ENCODE measurements at places on chromosomes 5 and 9.
A peak's percentile ranks its signal among the peaks of the same experiment; 100 is the strongest.

- no peak for DNase-seq
These were observed 849.2 kb downstream of the TAF11L14 start for GRCh38 chr5:18483451-18483850.

DNA sequence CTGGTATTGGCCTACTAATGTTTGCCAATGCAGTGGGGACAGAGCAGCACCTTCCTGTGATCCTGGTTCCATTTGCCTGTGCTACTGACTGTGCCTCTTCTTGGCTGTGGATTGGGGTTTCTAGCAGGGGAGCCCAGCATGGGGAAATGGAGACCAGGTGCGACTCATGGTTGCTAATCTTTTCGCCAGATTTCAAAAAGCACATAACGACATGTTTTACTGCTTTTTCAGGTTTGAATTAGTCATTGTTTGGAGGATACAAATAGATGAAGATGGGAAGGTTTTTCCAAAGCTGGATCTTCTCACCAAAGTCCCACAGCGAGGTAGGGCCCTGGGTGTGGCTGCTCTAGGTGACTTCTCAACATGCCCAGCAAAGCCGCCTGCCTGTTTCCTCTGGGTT lies 57.6 kb downstream of the IPPK start:
- no peak for DNase-seq

DNA sequence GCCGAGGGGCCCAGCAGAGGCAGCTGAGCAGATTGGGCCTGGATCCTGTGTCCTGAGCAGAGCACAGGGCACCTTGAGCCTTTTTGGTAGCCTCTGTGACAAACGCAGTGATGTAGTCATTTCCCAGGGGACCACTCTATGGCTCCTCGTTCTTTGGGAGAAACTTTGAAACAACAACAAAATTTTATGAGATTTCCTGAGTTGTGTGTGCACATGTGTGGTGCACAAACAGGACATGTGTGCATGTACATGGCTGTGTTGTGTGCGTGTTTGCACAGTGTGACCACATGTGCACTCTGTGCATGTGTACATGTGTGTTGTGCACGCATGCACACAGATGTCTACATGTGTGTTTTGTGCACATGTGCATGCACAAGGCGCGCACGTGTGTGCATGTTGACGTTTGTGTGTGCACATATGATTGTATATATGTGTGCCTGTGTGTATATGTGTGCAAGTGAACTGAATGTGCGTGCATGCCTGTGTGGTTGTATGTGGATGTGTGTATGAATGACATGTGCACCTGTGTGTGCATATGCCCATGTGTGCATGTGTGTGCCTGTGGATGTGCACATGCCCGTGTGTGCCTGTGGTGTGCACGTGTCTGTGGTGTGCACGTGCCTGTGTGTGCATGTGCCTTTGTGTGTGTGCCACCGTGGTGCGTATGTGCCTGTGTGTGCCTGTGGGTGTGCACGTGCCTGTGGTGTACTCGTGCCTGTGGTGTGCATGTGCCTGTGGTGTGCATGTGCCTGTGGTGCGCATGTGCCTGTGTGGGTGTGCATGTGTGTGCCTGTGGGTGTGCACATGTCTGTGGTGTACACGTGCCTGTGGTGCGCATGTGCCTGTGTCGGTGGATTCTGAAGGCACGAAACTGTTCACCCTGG lies 221.6 kb downstream of the CACNA1B start:
- DNase-seq: no peak

DNA sequence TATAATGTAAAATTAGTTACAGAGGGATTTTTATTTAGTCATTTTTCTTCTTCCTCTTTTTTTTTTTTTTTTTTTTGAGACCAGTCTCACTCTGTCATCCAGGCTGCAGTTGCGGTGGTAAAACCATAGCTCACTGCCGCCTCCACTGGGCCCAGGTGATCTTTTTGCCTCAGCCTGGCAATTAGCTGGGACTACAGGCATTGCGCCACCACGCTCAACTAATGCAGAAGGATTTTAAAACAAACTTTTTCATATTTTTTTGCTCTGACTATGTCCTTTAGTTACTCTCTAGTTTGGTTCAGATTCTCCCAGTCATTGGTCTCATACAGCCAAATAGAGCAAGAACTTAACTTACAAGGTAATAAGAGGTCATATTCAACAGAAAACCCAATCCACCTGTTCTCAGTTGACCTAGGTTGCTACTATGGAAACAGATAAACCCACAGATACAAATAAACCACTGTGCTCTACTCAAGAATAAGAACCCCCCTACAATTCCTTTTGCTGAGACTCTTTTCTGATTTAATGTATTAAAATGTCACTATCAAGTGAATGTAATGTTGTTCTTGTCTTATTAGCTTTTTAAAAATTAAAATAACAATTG lies 50.1 kb upstream of the TTC39B start:
- no peak for DNase-seq

DNA sequence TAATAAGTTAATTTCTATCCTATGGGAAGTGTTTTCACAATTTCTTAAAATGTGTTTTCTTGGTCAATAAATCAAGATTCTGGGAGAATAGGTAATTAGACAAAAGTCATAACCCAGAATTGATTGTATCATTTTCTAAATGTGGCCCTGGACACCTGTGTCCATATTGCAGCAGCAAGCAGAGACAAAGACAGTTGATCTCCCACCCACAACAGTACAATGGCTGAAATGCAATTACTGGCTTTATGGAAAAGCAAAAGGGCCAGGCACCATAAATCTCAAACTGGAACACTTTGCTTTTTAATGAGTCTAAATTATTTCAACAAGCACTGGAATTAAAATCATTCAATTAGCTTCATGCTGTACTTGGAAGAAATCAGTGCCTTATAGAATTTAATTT lies 157.2 kb downstream of the ESM1 start:
- DNase-seq: no peak

- peak; percentile 70 for DNase-seq
These were observed 95.8 kb downstream of the ANKRD18B start for GRCh38 chr9:33619666-33620404.

- no peak for DNase-seq
These were observed 1.6 kb upstream of the DOK3 start for GRCh38 chr5:177511181-177511580.

DNA sequence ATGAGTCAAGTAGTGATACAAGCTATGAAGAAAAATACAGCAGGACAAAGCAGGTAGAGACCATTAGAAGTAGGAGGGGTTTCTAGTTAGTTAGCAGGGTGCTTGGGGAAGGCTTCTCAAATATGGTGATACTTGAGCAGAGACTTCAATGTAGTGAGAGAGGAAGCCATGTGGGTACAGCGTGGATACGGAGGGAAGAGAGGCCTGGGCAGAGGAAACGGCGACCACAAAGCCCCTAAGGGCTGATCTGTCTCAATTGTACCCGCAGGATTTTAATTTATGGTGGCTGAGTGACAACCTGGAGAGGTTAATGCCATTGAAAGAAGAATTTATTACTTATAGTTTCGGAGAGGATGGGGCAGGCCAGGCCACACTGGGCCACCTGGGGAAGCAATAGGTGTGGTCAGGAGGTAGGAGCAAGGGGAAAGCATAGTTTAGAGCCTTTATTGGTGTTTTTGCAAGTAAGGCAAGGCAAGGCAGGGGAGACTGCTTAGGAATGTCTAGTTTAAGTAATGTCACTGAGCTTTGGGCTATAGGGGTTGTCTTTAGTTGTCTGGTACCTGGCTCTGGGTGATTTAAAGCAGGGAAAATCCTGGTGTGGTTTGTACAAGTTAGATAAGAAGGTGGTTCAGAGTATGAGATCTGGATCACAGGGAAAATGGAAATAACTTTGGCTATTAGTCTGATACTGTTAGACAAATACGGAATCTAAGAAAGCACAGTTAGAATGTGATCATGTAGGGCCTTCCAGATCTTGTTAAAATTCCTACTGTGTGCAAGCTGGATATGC lies 42.6 kb downstream of the GCNT4 start:
- no peak for DNase-seq

- no peak for DNase-seq
These were observed 159.3 kb downstream of the CEP120 start for GRCh38 chr5:123263859-123264258.

- DNase-seq: no peak
These were observed 37.2 kb downstream of the COL27A1 start for GRCh38 chr9:114192539-114192938.

- no peak for DNase-seq
These were observed 243.5 kb upstream of the FBXL7 start for GRCh38 chr5:15256485-15256884.

GRCh38 chr5:132418881-132419280 lies 49.4 kb downstream of the SLC22A5 start:
- no peak for DNase-seq

DNA sequence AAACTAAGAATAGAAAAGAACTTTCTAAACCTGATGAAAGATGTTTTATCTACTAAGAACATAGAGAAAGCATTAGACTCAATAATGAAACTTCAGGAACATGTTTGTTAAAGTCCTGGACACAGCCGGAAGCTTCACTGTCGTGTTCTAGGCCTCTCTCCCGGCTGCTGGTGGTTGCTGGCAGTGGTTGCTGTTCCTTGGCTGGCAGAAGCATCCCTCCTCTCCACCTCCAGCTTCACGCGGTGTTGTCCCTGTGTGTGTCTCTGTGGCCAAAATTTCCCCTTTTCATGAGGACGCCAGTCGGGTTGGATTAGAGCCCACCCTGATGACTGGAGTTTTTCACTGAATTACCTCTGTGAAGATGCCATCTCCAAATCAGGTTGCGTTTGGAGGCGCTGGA lies 6.5 kb upstream of the MED10 start:
- DNase-seq: no peak

GRCh38 chr9:89871871-89872331 lies 267.1 kb downstream of the GADD45G start:
- no peak for DNase-seq

DNA sequence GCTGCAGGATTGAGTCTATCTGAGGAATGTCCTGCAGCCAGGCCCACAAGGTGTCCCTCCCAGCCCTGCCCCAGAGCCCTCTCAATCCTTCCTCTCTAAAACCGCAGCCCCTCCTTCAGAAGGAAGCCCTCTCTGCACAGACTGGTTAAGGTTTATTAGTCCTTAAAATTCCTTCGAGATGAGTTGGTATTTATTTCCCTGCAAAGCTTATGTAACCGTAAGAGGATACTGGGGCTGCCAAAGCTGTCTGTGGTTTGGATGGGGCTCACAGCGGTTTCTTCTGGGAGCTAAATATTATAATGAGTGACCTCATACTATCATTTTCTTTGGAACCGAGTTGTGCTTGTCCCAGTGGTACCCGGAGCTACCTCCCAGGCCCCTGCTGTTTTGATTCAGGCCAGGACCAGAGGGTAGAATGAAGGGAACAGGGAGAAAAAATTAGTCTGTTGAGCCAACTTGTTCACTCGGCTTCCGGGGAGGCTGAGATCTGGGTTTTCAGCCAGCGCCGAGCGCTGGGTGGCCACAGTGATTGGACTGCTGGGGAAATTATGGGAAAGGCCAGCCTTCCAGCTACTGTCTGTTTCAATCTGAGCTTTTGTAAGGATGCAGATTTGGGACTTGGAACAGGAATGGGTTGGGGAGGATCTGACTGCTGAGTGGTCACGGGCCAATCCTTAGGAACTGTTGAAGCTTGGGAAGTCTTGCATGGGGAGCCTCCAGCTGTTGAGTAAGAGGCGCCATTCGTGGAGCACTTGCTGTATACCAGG lies 107.5 kb downstream of the NDFIP1 start:
- DNase-seq: no peak

DNA sequence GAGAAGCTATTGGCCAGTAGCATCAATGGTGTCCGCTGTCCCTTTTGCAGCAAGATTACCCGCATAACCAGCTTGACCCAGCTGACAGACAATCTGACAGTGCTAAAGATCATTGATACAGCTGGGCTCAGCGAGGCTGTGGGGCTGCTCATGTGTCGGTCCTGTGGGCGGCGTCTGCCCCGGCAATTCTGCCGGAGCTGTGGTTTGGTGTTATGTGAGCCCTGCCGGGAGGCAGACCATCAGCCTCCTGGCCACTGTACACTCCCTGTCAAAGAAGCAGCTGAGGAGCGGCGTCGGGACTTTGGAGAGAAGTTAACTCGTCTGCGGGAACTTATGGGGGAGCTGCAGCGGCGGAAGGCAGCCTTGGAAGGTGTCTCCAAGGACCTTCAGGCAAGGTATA lies 10.8 kb downstream of the TRIM32 start:
- DNase-seq: no peak

DNA sequence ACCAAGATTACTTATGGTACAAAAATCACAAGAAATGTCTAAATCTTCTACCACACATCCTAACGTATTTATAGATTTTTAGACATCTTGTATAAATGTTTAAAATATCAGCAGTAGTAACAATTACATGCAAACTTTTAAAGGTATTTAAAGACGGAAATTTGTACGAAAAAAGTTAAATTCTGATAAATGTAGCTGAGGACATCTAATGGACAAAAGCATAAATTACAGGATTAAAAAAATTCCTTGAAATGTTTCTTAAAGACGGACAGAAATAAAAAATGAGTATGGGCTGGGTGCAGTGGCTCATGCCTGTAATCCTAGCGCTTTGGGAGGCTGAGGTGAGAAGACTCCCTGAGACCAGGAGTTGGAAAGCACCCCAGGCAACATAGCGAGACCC lies 15.8 kb downstream of the ERCC8 start:
- DNase-seq: no peak

GRCh38 chr9:136840877-136841645 lies 1.2 kb upstream of the AJM1 start:
- DNase-seq: peak; percentile 30

- no peak for DNase-seq
These were observed 1024.3 kb downstream of the NR2F1-AS1 start for GRCh38 chr5:92556747-92557146.

DNA sequence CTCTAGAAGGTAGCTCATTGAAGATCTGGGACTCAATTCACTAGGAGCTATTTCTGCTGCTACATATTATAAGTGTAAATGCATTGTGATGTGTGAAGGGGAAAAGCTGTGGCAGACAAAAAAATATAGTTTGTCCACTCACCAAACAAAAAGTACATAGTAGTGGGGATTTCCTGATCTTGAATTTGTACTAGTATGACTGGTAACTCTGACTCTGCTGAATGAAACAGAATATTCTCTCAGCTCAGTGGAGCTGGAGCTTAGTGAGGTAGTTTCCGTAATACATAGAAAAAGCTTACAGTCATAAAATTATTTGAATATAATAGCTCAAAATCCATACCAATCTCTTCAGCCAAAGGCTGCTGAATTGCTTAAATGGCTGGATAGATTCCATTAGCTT lies 455.6 kb upstream of the CD180 start:
- no peak for DNase-seq

- no peak for DNase-seq
These were observed 1.3 kb upstream of the KLHL9 start for GRCh38 chr9:21336457-21336856.

DNA sequence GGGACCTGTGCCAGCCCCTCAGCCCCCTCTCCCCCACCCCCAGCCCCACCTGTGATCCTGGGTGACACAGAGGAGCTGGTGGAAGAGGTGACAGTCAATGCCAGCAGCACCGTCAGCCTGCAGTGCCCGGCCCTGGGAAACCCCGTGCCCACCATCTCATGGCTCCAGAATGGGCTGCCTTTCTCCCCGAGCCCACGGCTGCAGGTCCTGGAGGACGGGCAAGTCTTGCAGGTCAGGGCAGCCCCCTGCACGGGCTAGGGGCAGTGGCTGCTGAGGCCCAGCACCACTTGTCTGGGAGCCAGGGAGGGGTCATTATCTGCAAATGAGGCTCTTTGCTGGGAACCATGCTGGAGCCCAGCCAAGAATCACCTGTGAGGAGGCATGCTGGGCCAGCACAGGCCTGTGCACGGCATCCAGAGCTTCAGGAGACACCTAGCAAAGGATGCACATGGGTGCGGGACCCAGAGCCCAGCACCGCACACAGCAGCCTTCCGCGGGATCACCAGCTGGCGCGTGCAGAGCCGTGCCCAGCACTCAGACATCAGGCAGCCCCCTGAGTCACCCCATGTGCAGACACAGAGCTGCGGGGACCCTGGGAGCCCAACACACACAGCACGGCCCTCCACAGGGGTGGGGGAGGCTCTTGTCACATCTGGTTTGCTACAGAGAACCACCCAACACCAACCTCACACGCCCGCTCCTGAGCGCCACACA lies 62.0 kb upstream of the ASS1 start:
- no peak for DNase-seq
